ENCODE measurements at places on chromosomes 2 and 18.

DNA sequence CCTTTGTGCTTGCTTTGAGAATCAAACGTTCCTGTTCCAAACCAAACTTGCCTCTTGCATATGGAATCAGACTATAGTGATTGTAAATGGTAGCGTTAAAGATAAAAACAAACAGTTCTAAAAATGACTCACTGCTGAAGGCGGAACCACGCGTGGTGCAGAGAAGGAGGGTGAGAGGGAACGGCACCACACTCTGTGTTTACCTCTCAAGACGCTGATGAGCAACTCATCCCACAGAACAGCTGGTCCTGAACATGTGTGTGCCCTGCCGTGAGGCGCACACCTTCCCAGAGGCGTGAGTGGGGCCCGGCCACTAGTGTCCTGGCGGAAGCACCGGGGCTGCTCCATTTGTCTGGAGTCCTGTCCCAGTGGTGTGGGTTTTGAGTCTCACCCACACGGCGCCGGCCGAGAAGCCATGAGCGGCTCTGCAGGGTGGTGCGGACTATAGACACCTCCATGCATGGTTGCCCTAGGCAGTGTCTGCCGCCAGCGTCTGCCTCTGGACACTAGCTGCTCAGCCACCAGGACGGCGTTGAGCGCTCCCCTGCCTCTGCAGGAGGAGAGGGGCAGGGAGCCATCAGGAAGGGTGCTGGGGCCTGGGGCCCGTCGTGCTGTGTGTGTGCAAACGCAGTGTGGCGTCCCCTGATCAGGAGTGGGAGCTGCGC lies 52.1 kb downstream of the NFATC1 start:
- no peak for DNase-seq

- no peak for DNase-seq
Observed at GRCh38 chr2:11980809-11981208, 234.4 kb downstream of the LPIN1 start.

DNA sequence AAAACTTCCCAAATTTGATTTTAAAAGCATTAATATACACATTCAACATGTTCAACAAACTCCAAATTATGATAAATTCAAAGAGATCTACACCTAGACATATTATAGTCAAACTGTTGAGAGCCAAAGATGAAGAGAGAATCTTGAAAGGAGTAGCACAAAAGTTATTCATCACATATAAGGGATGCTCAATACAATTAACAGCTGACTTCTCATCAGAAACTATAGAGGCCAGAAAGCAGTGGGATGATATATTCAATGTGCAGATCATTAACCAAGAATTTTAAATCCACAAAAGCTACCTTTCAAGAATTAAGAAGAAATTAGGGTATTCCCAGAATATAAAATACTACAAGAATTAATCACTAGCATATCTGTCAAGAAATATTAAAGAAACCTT lies 75.4 kb downstream of the LOXHD1 start:
- DNase-seq, result no peak

DNA sequence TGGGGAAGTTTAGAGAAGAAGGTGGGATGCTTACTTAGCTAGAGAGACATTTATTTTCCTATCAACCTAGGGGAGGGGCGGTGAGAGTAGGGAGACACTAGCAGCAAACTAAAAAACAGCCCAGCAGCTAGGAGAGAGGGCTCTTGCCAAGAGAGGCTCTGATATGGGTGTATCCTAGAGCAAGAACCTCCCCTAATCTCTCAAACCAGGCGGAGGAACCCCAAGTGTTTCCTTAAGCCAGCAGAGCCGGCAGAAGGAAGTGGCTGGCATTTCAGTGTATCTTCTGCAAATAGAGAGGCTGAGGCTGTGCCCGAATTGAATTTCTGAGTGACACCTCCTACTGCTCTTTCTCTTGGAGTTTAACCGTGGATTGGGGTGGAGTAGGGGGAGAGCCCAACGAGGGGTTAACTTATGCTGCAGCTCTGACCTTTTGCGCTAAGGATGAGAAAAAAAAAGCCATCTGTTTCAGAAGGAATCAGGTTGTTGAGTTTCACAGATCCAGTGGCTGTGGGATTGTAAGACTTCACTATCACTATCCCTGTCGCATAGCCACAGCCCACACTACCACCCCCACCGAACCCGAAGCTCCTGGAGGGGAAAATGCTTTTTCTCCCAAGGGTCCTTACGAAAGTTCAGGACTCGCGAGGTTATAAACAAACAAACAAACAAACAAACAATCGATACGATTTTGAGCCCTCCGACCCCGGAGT lies 1.4 kb downstream of the ST8SIA5 start:
- peak; percentile 69 for DNase-seq

DNA sequence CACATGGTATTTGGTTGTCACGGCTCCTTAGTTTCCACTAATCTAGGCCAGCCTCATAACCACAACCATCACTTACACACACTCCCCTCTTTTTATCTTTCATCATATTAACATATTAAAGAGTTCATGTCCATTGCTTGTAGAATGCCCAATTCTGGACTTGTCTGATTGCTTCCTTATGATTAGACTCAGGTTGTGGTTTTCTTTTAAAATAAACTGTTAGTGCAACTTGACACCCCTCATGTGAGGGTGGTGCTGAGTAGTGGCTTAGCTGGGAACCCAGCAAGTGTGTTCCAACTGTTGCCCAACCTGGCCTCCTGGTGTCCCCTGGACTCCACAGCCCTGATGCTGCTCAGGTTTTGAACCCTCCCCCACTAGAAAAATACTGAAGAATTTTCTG lies 20.1 kb upstream of the CD207 start:
- no peak for DNase-seq

DNA sequence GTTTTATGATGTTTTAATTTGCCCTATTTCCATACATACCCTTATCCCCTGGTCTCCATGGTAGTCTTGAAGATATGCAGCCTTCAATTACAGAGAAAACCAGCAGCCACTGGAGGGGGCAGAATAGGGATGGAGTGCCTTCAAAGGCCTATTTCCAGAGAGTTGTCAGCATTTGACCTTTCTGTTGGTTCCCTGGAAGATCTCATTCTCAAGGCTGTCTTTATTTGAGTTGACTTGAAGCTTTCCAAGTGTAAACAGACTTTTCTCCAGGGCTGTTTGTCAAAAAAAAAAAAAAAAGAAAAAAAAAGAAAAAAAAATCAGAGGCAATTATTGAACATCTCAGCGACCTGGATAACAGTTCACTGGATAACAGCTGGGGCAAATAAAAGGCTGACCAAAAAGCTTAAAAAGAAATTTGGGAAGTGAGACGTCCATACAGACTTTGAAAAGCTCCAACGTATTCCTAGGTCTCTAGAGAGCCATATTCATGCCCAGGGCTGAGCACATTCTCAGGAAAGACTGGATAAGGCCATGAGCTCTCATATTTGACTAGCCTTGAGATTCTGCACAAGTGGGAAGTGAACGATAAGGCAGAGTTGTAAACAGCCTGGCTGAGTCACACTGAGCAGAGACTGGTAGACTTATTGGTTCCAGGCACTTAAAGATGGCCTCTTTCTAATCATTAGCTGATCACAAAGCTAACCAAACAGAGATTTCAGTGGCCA lies 126.6 kb downstream of the VAPA start:
- DNase-seq, result no peak

GRCh38 chr2:224369028-224369632 lies 32.8 kb downstream of the FAM124B start:
- DNase-seq, result peak; percentile 15

DNA sequence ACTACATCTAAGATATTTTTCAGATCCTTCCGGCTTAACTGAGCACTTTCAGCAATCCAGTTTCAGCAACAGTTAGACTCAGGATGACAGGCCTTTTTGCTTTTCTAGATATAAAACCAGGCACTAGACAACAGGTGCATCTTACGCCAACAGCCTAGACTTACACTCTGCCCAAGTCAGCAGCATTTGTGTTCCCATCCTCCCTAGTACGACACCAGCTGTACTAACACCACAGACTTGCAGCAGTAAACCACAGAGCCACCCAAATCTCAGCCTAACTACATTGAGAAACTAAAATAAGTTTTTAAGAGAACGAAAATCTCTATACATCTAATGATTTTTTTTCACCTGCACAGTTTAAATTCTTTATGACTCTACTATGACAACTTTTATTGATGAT lies 89.9 kb upstream of the DNMT3A start:
- DNase-seq, result no peak

DNA sequence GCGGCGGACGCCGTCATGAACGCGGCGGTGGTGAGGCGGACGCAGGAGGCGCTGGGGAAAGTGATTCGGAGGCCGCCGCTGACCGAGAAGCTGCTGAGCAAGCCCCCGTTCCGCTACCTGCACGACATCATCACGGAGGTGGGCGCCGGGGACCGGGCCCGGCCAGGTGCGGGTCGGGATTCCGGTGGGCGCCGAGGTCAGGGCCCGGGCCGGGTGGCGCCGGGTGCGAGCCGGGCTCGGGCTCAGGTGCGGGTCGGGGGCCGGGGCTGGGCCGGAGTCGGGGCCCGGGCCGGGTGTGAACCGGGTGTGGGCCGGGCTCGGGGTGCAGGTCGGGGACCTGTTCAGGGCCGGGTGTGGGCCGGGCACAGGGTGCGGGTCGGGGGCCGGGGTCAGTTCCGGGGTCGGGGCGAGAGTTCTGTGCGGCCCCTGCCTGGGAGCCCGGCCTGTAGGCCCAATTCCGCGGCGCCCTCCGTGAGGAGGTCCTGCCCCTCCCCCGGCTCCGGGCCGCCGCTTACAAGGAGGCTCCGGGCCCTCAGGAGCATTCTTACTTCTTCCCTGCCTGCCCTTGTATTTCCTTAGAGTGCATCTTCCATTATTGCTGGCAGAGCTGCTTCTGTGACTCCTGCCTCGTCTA lies 447 bp downstream of the TRAF3IP1 start:
- no peak for DNase-seq

DNA sequence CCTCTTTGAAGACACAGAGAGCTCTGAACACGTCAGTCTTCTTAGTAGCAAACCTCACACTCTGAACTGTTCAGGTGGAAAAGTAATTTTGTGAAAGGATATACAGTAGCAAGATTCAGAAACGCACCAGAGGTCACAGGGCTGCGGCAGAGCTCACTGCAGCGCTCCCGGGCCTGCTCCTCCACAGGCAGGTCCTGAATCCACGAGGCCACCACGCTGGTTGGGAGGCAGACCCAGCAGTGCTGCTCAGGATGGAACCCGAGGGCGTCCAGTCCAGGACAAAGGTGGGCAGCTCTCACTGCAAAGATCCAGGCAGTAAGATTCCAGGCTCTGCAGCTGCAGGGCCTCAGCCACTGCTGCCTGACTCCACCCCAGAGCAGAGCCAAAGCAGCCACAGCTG lies 576.2 kb upstream of the SALL3 start:
- no peak for DNase-seq

GRCh38 chr18:35311496-35311895 lies 21.5 kb upstream of the ZSCAN30 start:
- DNase-seq, result no peak

DNA sequence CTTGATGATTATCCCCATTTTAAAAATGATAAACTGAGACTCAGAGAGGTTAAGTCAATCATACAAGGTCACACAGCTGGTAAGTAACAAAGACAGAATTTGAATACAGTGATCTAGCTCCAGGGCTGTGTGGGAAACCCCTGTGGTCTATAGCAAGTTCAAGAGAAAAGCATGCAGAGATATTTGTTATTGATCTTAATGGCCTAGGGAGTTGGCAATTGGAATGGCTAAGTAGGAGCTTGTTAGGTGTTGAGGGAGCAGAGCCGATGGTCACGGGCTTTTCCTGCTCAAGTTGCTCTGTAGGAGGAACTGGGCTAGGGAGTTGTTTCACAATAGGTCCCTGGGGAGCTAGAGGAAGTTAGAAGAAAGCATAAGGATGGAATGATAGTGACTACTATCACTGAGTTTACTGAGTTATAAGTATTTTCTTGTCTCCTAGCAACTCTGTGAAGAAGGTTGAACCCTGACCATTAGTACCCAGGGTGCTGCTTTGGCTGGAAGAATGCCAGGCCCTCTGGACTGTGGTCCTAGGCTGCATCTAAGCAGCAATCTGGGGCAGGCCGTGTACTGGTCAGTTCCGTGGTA lies 30.0 kb downstream of the RNF125 start:
- DNase-seq, result peak; percentile 30

GRCh38 chr2:145909766-145910165 lies 1389.8 kb upstream of the ZEB2 start:
- DNase-seq, result no peak

GRCh38 chr18:76350134-76351025 lies 144.7 kb downstream of the ZNF516 start:
- no peak for DNase-seq

- no peak for DNase-seq
Observed at GRCh38 chr18:35497027-35497369, 762 bp downstream of the INO80C start.

DNA sequence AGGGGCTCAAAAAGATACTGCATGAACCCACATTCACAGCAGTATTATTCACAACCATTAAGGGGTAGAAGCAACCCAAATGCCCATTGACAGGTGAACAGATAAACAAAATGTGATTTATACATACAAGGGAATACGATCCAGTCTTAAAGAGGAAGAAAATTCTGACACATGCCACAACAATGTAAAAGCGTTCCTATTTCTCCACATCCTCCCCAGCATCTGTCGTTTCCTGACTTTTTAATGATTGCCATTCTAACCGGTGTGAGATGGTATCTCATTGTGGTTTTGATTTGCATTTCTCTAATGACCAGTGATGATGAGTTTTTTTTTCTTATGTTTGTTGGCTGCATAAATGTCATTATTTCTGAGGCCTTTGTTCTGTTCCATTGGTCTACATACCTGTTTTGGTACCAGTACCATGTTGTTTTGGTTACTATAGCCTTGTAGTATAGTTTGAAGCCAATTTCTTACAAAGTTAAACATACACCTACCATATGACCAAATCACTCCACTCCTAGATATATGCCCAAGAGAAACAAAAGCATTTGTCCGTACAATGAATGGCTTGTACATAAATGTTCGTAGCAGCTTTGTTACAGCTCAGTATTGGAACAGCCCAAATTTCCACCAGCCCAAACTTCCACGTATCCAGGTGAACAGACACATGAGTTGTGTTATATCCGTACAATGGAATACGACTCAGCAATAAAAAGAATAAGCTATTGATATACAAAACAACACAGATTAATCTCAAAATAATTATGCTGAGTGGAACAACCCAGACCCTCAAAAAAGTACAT lies 85.1 kb downstream of the TMEM131 start:
- DNase-seq, result no peak

GRCh38 chr2:105645031-105645937 lies 99.4 kb upstream of the NCK2 start:
- no peak for DNase-seq

GRCh38 chr2:6845903-6846302 lies 19.8 kb downstream of the CMPK2 start:
- no peak for DNase-seq

DNA sequence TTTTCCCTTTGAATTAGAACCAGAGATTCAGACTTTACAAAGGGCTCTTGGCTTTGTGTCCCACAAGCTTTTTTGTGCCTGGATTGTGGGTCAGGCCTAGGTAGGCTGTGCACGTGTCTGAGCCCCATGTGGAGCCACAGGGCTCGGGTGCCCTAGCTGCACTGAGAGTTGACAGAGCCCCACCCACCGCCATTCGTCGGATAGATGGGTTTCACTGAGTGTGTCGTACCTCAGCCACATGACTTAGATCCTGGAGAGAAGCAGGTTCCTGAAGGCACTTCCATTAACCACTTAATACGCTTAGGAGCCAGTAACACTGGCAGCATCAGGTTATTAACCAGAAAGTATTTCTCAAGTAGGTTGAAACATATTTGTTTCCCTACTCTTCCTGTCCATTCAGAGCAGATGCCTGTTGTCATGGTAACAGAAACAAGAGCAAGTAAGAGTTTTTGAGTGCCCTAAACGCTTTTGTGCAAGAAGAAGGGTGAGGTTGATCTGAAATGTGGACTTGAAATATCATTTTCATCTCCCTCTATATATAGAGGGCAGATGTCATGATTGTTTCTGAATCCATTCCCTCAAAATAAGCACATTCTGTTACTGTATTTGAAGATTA lies 30.0 kb downstream of the ADCYAP1 start:
- DNase-seq, result peak; percentile 70
